ENCODE measurements at places on chromosomes 5 and 9. TPM values are rescaled to one million over a fixed set of nuclear protein-coding genes. Genes with fewer than 3 reads are reported as not detected.

DNA sequence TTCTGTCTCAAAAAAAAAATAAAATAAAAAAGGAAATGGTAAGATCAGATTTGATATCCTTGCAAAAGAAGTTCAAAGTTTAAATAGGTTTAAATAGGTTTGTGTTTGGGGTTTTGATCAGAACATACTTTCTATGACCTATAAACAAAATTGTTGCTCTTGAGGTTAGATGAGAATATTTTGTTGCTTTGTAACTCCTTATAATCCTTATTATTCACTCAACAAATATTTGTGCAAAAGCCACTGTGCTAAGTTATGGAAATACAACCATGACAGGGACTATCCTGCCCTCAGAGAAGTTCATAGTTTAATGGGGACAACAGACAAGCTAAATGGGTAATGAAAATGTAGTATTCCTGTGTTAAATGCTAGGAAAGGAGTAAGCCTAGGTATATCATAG is 71.5 kb downstream of the INVS start:
- no peak for DNase-seq

- DNase-seq = no peak
These were observed 2.7 kb downstream of the FYB1 start for GRCh38 chr5:39216631-39217030.

DNA sequence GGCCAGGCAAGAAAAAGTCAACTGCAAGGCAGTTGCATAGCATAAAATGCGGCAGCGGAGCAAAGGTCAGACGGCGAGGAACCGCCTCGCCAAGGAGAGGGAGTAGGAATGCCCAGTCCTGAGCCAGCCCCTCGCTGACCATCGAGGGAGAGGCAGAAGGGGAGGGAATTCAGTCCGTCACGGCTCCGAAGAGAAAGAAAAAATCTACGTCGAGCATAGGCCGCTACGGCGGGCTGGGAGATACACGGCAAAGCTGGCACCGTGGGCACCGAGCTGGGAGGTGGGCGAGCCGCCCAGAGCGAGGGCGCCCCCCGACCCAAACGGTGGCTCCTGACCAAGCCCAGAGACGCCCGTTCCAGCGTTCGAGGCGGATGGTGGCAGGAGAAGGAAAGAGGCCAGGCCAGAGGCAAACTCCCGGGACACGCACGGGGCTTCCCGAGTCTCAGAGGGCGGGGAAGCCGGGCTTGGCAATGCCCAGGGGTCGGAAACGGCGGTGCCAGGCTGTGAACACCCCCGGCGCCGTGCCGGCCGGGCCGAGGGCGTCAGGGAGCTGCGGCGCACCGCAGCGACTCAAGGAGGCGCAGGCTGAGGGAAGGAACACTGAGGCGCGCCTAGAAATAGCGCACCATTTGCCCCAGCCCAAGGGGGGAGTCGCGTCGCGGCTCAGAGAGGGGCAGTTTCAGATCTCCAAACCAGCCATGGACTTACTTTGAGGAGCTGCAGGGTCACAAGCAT is 518 bp downstream of the SPRY4 start:
- peak; percentile 44 for DNase-seq

- no peak for DNase-seq
These were observed 352.6 kb upstream of the TARS1 start for GRCh38 chr5:33088176-33088575.

DNA sequence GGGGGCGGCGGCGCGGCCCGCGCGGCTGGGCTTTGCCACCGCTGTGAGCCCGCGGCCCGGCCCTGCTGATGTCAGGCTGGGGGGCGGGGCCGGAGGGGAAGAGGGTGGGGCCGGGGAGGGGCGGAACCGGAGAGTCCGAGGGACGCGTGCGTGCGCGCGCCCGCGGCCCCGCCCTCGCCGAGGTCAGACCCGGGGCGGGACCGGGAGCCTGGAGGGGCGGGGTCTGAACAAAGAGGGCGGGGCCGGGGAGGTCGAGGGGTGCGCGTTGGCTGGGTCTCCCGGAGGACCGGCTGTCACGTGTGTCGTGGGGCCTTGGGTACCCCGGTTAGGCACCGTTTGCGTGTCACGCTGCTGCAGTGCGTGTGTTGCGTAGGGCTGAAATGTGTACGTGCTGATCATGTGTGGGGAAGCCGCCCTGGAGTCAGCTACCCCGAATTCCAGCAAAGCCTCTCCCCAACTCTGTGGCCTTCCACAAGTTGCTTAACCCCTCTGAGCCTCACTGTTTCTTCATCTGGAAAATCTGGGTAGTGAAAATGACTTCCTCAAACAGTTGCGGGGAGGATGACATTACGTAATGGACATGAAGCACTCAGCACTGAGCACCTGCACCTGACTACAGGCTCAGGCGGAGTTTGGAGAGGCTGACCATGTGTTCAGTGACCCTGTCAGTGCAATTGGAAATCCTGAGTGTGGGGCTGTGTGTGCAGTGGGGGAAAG is at the start of gene RALGDS:
Gene RALGDS, minus strand, starts transcription at position 43 of the 717 bp plus-strand sequence. CDS start 86 bp downstream, outside the sequence.
- peak; percentile 97 for DNase-seq

DNA sequence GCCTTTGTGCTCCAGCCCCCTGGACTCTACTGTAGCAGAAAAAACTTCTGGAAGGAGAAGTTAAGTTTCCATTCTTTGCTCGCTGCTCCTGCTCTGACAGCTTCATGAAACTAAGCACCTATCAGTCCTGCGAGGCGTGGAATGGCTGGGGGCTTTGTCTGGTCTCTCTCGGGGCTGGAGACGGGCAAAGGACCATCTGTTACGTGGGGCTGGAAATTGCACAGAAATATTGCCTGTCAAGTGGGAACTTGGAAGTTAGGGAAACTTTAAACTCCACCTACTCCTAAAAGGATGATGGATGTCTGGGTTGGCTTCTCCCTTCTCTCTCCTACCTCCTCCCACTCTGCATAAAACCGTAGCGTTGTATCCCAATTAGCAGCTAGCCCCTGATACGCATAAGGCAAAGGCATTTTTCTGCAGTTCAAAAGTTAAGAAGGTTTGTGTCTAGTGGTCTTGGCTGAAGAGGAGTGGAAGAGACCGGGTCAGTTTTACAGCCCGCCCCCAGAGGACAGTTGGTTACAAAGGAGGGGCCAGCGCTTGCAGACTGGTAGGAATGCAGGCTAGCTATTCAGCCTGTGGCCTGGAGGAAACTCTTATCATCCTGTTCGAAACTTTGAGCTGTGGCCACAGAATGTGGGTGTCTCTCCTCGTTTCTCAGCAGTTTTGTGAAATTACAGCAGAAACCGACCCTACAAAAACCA is 1.3 kb downstream of the FBXL7 start:
- DNase-seq = no peak

Gene SPINK13
- total RNA-seq = not detected

Gene SVEP1
- total RNA-seq = 12.6 TPM

DNA sequence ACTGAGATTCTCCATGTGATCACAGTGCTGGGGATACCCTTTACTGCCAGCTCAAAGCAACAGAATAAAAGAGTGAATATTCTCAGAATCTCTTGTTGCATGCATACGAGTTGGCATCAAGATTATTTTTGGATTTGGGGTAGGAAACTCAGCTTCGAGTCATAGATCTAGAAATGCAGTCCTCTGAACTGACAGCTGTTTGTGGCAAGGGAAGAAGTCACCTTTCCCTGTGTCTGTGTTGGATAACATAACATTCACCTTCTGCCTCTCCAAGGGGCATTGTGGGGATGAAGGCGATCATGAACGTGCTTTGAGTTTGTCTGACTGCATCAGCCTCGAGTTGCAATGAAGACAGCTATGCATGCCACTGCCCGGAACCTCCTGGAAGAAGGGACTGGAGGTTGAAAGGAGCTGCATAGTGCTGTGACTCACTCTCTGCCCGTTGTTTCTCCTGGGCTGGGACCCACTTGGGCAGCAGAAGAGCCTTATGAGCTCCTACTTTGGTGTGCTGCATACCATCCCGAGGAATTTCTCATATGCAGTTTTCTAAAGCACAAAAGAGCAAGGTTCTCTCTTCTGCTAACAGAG is 231.7 kb downstream of the ARHGAP26 start:
- no peak for DNase-seq
